Transverse colon (tissue), 4 donors: ENCODE measurements at places on chromosomes 6 and 20. TPM values are rescaled to one million over a fixed set of nuclear protein-coding genes. Genes with fewer than 3 reads are reported as not detected.

DNA sequence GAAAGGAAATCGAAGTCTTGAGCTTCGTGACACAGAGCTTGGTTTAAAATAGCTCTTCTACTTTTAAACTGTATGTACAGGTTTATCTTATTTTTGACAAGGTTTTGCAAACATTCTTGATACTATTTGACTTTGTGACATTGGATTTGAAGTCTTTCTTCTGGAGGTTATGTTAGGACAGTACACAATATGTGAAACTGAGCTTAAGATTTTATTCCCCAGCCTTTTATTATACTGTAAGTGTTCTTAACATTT lies 95.2 kb upstream of the BTBD3 start:
- H3K27me3 ChIP-seq = no peaks in the 10 kb centered on the region
- no peak overlapping the region for H3K4me3 ChIP-seq
- no peaks in the 10 kb centered on the region for H3K4me1 ChIP-seq
- no peak overlapping the region for H3K27ac ChIP-seq
- no peaks in the 10 kb centered on the region for H3K36me3 ChIP-seq

The PLN gene
- 52.0 TPM for total RNA-seq

DNA sequence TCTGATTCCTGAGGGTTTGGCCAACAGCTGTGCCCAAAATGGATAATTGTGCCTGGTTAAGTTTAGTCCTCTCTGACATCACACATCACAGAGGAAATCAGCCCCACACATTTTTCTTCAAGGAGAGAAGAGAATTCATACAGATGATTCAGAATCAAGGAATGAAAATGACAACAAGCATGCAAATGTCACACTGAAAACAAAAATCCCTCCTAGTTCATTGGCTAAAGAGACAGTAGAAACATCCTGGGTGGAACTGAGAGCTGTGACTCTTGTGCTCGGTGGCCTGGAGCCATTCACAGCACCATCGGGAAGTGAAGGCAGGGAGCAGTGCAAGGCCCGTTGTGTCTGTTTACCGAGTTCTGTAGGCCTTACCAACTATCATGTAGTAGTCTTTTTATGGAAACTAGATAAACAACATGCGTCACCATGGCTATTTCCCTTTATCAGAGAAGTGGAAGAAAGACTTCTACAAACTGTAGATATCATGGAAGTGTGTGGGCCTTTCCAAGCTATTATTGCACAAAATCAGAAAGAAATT lies 81.7 kb upstream of the TENT5A start:
- H3K27ac ChIP-seq = no peak overlapping the region
- no peaks in the 10 kb centered on the region for H3K27me3 ChIP-seq
- no peak overlapping the region for H3K4me3 ChIP-seq
- H3K4me1 ChIP-seq = no peaks in the 10 kb centered on the region

The FOXA2 gene
- total RNA-seq = 16.1 TPM

The CTCFL gene
- not detected for total RNA-seq

GRCh38 chr6:119132261-119132981 lies 54.0 kb upstream of the FAM184A start:
- DNase-seq = no peak
- no peaks in the 10 kb centered on the region for H3K36me3 ChIP-seq
- no peak overlapping the region for H3K27ac ChIP-seq
- no peaks in the 10 kb centered on the region for H3K27me3 ChIP-seq
- H3K4me3 ChIP-seq = no peak overlapping the region

The B4GALT5 gene
- 26.9 TPM for total RNA-seq

The SLC17A2 gene
- total RNA-seq = not detected

GRCh38 chr6:70839286-70840266 lies 117.3 kb downstream of the B3GAT2 start:
- no peak for DNase-seq
- H3K27me3 ChIP-seq = no peaks in the 10 kb centered on the region
- H3K36me3 ChIP-seq = peaks cover 6% of the 10 kb centered on the region
- H3K4me1 ChIP-seq = no peaks in the 10 kb centered on the region
- H3K4me3 ChIP-seq = no peak overlapping the region

- no peaks in the 10 kb centered on the region for H3K27me3 ChIP-seq
- DNase-seq = no peak
- no peak overlapping the region for H3K4me3 ChIP-seq
Measured at GRCh38 chr20:56513161-56514150, 11.1 kb upstream of the FAM209A start.
